ENCODE measurements at places on chromosomes 2 and 18.

DNA sequence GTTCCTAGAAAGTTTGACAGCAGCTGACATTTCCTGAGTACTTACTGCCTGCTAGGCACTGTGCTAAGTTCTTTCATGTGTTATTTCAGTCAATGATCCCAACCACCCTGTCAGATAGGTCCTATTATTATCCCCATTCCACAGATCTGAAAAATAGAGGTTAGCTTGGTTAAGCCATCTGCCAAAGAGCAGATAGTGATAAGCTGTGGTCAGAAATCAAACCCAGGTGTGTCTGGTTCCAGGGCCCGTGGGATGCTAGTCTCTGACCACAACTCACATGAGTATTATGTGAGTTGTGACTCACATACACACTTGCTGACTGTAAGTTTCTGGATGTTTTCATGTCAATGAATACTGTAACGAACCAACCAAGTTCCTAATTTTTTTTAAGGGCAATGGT, 132.0 kb upstream of the APCDD1 start:
- DNase-seq = no peak

GRCh38 chr2:151091583-151091982, 170.1 kb downstream of the RBM43 start:
- DNase-seq = no peak

- no peak for DNase-seq
Measured at GRCh38 chr2:238143239-238143951, 4.9 kb downstream of the KLHL30 start.

GRCh38 chr2:187263675-187264560, 184.1 kb downstream of the CALCRL start:
- DNase-seq = no peak

DNA sequence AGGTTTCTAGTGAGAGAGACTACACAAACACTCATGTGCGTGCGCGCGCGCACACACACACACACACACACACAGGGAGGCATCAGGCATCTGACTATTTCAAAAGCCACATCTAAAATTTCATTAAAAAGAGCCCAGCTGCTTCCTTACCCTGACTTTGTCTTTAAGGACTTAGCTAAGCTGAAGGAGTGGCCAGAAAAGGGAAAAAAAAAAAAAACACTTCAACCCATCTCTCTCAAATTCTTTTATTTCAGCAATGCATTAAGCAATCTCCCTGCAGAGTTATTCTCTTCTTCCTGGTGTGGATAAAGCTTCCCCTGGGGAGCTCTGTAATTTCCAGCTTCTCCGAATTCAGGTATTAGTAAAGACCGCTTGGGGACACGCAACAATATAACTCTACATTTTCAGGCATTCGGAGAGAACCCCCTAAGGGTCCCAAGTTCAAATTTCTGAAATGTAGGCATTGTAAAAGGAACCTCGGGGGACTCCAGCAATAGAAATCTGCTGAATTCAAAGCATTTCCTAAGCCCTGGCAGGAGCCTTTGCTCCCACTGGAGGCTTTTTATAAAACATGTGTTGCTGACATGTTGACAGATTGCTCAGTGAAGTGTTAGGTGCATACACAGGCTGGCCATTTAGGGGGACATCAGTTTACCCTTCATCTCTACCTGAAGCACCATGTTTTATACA, 67.0 kb downstream of the ZNF521 start:
- no peak for DNase-seq

DNA sequence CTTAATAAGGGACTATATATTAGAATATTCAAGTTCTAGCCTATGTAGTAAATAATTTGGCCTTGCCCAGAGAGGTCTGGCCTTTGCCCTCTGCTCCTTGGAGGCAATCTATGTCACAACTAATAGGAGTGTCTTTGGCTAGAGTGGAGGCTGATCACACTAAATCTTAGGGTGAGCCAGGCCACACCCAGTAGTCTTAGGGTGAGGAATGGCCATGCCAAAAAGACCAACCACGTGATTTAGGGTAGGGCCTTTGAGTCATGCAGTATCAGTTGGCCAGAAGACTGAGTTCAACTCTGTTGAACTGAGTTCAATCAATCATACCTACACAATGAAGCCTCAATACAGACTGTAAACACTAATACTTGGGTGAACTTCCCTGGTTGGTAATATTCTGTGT, 26.0 kb upstream of the FLACC1 start:
- no peak for DNase-seq

- no peak for DNase-seq
Measured at GRCh38 chr2:95049961-95050360, 24.5 kb downstream of the MAL start.

- DNase-seq = no peak
Measured at GRCh38 chr18:3645384-3646156, 195.6 kb downstream of the TGIF1 start.

GRCh38 chr18:26550998-26551694, 2.8 kb upstream of the KCTD1 start:
- DNase-seq = no peak

DNA sequence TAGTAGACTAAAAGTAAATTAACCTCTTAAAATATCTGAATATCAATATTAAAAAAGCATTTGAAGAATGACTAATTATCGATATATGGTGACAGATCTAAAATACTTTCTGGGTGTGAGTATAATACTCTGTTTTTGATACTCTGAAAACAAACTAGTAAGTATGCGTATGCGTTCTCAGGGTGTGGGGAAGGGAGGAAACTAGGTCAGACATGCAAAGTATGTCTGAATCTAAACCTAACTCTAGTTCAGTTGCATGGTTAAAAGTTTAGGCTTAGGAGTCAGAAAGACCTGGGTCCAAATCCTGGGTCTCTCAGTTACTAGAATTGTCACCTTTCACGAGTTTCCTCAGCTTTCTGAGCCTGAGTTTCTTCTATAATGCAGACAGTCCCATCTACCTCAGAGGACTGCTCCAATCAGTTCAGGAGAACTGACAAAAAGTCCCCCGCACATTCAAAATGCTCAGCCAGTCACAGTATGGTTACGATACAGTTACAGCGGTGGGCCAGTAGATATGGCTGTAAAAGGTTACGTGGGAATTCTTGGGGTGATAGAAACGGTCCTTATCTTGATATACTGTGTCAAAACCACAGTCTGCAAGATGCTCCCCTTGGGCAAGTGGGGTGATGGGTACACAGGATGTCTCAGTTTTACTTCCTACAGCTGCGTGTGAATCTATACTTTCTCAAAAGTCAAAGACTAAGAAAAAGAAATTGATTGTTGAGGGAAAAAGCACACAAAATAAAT, 29.2 kb downstream of the UNC50 start:
- peak; percentile 15 for DNase-seq

- no peak for DNase-seq
Measured at GRCh38 chr2:98487101-98487805, 42.6 kb downstream of the INPP4A start.

GRCh38 chr18:9758624-9759075, 50.5 kb downstream of the RAB31 start:
- no peak for DNase-seq

DNA sequence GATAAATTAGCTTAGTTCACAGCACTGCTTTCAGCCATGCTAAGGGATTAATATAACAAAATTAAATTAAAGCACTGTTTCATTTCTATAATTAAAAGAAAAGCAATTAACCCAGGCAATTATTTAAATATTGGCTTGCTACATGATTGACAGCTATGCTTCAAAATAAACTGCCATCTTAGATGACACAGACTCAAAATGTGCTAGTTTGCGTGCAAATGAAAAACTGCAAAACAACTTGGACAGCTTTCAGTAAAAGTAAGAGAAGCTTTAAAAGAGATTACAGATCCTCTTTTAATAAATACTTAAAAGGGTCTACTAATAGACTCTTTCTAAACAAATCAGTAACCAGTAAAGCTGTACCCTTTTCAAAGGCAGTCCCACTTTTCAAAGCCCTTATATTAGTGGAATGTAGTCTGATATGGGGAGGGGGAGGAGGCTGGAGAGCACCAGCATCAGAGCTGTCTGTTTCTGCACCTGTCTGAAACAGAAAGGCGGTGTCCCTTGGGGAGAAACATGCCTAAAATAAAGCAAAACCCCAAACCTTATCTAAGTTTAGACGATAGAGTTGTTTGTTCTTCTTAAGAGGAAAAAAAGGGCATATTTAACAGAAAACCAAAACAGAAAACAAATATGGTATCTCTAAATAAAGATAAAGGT, 20.8 kb downstream of the EIF2AK3 start:
- no peak for DNase-seq

DNA sequence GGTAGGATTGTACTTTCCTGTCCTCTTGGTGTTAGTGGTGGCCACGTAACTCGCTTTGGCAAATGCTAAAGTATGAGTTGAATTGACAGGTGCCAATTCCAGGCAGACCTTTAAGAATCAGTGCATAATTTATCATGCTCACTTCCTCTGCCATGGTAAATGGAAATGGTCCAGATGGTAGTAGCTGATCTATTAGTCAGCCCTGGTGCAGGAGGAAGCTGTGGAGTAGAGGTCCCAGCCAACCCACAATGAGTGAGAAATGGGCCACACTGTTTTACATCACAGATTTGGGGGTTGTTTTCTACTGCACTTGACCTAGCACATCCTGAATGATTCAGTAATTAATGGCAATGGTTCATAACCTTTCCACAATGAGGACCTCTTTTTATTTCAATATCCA, 104.4 kb downstream of the RGPD3 start:
- no peak for DNase-seq

- no peak for DNase-seq
Measured at GRCh38 chr2:170848587-170848986, 31.9 kb downstream of the GAD1 start.

DNA sequence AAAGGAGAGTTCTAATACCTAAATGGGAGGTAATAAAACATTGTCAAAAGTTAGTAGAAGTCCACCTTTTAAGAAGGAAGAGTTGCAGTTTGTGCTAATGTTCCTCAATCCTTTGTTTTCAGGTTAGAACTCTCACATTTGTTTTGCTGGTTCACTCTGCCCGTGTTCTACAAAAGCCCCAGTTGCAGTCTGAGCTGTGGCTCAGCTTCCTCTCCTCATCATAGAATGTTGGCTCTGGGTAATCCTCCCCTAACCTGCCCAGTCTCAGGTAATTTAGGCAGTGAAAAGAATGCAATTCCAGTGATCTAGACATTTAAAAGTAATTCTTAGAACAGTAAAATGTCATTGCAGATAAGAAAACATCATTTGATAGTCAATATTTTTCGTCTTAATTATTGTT, 1410.4 kb upstream of the ZEB2 start:
- DNase-seq = no peak

GRCh38 chr18:62288665-62289008, 36.5 kb upstream of the TNFRSF11A start:
- DNase-seq = no peak

GRCh38 chr2:46163098-46163430, 134.1 kb upstream of the EPAS1 start:
- no peak for DNase-seq

DNA sequence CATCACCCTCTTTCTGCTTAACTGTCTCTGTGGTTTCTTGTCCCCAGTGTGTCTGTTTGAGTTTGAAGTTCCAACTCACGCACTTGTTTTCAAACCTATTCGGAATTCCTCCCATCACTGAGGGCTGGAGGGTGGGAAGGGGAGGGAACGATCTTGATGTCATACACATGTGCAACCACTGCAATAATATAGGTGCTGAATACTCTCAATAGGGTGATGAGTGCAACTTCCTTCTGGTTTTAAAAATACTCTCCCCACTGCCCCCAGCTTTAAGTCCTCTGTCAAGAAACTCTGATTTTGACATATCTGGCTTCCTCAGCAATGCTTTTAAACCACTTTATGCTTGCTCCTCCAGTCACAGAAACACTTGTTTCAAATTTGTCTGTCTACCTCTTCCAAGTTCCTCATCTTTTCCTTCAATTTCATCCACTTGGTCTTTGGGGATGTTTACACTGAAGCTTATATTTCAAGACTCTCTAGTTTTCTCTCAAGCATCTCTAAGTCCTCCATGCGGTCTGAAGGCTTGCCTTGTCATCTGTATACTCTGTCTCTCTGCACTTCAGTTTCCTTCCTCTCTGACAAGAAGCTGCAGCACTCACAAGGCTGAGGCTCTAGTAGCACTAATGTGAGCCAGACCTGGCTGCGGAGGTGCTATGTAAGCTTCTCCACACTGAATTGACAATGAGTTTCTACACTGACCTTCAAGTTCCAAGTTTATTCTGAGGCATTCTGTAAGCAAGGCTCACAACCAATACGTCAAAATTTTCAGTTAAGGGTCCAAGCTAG, 422.3 kb downstream of the ZEB2 start:
- DNase-seq = no peak

DNA sequence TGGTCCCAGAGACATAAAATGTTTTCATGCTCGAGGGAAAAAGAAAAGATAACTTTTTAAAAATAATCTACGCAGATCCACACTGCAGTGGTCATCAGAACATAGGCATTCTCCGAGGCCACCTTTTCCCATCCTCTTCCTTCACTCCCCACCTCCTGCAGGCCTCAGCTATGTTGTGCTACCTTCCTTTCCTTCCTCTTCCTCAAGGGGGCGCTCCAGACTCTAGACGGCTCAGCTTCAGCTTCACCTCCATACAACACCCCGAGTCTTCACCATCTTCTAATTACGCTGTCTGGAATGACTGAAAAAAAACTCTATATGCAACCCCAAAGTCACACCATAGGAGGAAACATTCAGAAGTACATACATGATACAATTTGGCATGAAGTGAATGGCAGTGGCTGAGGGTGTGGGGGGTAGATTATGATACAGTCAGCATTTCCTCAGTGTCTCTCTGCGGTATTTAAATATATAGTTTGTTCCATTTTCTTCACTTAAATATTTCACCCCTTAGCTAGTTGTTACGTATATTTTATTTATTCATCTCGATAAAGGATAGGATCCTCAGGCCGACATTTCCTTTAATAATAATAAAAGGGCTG, 583.6 kb downstream of the IRS1 start:
- DNase-seq = peak; percentile 19

DNA sequence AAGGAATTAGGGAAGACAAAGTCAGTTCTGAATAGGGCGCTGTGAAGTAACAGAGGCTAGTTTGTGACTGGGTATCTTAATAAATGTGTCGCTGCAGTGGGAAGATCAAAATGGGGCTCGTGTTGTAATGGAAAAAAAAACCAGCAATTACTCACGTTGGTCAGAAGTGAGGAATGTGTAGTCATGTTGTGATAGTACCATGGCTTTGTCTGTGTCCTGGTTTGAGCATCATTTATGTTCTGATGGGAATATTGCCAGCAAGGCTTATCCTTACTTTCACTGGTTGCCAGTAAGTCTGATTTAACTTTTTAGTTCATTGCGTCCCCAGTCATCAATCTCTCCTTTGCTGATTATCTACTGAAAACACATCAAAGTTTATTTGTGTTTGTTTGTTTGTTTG, 467.6 kb downstream of the NYAP2 start:
- no peak for DNase-seq

DNA sequence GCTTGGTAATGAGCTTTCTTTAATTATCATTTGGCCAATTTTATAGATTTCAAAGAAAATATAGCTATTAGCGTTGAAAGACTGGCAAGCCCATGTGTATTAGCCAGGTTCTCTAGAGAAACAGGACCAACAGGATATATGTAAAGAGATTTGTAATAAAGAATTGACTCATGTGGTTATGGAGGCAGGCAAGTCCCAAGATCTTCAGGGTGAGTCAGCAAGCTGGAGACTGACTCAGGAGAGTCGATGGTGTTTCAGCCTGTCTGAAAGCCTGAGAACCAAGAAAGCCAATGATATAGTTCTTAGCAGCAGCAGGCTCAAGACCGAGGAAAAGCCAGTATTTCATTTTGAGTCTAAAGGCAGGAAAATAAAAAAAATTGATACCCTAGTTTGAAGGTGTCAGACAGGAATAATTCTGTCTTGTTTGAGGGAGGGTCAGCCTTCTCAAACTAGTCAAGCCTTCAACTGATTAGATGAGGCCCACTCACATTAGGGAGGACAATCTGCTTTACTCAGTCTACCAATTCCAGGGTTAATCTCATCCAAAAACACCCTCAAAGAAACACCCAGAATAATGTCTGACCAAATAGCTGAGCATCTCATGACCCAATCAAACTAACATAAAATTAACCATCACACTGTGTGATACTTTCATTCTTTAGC, 78.3 kb upstream of the CRIM1 start:
- DNase-seq = peak; percentile 2

Measured in activated T-helper 9 cell treated with anti-CD3 and anti-CD28 coated beads, Interleukin-2, amount 50 U/mL, for 16 hours (primary cell).